ENCODE measurements at places on chromosomes 6 and 20.

- no peak for DNase-seq
These were observed 79.0 kb upstream of the ZNF217 start for GRCh38 chr20:53672484-53673129.

DNA sequence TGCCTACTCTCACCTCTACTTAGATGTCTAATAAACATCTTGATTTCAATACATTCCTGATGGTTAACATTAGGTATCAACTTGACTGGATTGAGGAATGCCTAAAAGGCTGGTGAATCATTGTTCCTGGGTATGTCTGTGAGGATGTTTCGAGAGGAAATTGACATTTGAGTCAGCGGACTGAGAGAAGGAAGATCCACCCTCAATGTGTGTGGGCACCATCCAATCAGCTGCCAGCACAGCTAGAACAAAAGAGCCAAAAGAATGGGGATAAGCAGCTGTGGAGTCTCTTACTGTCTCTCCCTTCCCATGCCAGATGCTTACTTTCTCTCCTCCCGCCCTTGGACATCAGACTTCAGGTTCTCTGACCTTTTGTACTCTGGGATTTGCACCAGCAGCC lies 128.6 kb upstream of the HS3ST5 start:
- no peak for DNase-seq

DNA sequence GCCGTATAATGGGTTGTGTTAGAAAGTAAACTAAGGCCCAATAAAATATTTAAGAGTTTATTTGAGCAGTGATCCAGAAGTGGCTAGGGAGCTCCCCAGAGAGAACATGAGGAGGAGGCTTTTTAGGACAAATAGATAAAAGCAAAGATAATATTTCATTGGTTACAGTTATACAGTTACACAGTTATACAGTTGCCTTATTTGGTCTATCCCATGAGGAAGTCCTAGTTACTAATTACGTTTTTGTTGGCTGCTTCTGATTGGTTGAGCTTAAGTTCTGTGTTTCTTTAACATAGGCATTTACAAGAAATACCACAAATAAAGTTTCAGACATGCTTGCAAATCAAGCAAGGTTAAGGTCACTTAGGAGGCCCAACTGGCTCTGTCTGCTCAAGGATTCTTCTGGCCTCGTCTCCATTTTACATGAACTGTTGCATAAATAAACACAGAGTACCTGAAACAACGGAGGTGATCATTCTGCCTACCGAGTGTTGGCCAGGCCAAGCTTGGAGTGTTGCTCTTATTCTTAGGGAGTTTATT lies 7.0 kb downstream of the UBD start:
- DNase-seq: no peak

- no peak for DNase-seq
These were observed 3.6 kb downstream of the MYCT1 start for GRCh38 chr6:152701081-152701862.

DNA sequence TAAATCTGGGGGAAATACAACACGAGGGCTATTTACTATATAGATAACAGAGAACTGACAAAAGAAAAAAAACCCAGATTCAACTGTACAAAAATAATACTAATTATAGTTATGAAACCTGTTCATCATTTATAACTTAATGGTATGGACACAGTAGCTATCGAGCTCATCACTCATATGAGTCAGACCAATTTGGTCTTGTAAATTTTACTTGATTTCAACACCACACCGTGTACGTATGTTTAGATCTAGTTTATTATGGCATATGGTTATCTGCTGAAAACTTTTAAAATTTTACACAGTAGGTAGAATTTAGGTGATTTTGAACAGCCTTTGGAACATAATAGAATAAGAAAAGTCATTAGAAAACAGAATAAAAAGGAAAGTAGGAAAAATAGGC lies 5.5 kb downstream of the MYLK4 start:
- DNase-seq: no peak

DNA sequence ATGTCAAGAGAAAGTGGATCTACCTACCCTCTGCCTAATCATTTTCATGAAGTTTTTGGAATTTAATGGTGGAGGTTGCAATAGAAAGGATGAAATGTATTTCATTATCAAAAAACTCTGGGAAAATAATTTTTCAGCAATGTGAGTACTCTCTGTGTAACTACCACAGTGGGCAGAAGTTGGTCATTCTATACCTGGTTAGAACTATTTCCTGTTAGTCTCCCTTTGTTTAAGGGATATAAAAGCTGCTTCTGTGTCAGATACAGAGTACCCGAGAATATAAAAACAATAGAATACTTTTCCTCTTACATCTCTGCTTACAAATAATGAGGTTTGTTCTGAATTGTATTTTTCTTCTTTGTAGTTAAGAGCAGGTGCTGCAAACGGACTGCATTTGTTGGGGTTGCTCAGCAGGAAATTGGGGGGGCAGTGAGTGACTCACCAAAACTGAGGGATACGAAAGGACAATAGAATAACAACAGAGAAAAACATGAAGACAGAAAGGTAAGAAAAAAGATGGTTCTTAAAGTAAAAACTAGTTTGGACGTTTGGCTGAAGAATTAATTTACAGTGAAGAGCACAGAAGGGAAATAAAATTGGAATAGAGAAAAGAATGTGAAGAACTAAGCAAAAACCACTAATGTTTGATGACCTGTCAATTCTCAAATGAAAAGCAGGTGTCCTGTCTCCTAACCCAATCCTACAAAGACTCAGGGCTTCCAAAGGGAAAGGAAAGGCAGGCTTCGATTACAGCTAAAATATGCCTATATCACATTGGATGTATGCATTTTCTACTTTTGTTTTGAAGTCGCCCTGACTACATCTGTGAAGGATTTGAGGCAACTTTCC lies 703.1 kb downstream of the RFPL4B start:
- no peak for DNase-seq

GRCh38 chr6:131635384-131636340 lies 1.4 kb upstream of the ENPP3 start:
- no peak for DNase-seq

DNA sequence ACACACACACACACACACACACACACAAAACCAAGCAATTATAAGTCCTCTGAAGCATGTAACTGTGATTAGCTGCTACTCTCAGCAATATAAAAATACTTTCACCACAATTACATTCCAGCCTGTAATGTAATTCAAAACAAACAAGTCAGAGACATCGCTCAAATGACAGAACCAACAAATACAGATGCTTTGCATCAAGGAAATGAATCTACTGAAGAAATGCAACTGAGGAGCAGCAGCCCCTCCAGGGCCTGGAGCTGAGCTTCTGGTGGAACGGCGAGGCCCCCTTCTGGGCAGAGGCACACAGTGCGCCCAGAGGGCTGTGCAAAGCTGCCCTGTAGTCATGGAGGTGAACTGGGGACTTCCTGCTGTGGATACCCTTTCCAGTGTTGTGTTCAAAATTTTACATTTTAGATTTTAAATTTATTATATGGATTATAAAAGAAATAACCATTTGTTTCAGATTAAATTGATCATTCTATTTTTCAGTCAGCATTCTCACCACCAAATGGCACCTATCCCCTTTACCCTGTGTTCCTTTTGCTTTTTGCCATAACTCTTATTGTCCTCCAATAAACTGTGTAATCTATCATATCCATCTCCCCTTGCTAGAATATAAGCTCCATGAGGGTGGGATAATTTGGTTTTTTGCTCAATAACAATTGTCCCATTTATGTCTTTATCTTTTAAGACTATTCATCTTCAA lies 23.2 kb downstream of the ADAT2 start:
- DNase-seq: peak; percentile 75

GRCh38 chr6:33936886-33937285 lies 133.1 kb upstream of the MLN start:
- DNase-seq: no peak

- no peak for DNase-seq
These were observed 78.1 kb downstream of the UNC5CL start for GRCh38 chr6:40960742-40961430.

DNA sequence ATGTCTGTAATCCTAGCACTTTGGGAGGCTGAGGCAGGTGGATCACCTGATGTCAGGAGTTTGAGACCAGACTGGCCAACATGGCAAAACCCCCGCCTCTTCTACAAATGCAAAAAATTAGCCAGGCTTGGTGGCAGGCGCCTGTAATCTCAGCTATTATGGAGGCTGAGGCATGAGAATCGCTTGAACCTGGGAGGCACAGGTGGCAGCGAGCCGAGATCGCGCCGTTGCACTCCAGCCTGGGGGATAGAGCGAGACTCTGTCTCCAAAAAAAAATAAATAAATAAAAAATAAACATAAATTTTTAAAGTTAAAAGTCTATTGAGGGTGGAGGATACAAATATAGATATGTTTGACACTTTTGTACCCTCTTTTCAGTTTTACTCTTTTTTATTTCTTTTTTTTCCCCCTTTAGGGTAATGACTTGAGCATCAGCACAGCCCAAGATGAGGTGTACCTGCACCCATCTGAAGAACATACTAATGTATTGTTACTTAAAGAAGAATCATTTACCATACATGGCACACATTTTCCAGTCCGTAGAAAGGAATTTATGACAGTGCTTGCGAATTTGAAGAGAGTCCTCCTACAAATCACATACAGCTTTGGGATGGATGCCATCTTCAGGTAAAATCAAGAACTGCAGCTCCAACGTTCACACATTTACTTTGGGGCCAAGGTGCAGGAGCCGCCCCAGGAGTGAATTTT lies 368.9 kb downstream of the LAMA2 start:
- DNase-seq: peak; percentile 42

- DNase-seq: no peak
These were observed 119.9 kb upstream of the PRND start for GRCh38 chr20:4601630-4602296.

GRCh38 chr6:38148606-38149005 lies 329.1 kb downstream of the ZFAND3 start:
- no peak for DNase-seq

GRCh38 chr6:124683507-124683906 lies 278.7 kb upstream of the RNF217 start:
- no peak for DNase-seq

DNA sequence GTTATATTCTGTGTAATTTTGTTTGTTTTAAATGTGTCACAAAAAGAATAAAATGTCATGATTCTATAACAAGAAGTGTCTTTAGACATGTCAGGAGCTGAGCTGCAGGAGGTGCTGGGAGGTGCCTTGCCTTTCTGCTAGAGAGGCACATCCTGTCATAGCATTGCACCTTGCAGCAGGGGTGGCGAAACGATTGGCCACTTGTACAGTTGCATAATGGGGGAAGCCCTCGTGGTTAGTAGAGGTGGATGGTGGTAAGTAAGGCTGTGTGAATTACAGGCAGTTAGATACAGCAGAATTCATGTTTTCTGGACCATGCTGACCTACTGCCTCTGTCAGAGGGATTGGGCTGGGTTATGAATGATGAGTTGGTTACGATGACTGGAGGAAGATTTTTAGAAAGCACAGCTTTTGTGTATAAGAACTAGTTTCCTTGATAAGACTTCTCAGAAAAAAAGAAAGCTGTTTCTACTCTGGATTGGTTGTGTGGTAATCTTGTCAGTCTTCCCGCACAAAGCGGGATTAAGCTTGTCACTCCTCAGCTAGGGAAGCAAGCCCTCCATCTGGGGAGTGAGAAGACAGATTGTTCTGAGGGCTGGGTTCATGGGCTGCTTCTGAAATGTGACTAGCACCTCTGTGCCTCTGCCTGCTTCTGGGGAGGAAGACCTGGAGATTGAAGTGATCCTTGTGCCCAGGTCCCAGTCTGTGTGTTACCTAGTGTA lies 74.9 kb downstream of the FOXO3 start:
- no peak for DNase-seq

DNA sequence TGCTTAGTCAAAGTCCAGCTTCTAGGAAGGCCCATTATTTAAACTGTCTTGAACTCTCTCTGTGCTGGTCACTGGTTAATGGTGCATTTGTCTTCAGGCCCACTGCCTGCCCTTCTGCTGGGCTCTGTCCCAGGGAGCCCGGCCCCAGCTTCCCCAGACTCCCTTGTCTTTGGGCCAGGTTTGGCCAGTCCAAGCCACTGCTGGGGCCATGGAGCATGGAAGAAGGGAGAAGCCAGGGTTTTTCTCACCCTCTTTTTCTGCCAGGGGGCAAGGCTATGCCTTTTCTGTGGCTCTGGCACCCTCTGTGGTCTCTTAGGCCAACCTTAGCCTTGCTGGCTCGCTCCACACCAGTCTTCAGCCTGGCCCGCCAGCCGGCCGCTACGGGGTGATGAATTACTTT lies 390.0 kb upstream of the SULF2 start:
- no peak for DNase-seq

GRCh38 chr6:18493382-18493891 lies 106.3 kb downstream of the RNF144B start:
- no peak for DNase-seq

DNA sequence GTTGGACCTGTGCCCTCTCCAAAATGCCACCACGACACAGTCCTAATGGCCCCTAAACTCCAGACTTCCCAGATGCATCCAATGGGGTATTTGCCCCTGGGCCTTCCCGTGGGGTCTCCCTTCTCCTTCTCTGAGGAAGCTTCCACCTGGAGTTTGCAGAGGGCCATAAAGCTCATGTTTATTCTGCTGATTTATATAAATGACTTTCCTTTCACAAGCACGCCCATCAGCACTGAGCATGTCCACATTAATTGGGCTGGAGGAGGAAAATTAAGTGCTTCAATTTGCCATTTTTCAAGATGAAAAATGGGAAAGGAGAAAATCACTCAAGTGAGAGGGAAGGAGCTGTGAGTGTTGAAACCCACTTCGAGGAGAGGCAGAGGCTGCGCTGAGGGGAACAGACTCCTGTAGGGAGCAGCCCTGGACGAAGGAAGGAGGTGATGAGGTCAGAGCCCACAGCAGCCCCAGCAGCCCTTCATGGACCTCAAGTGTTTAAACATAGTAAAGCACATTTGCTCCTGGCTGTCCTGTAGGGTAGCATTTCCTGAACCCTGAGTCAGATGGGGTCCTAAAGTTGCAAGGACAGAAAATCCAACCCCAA lies 434.9 kb upstream of the SULF2 start:
- DNase-seq: no peak

DNA sequence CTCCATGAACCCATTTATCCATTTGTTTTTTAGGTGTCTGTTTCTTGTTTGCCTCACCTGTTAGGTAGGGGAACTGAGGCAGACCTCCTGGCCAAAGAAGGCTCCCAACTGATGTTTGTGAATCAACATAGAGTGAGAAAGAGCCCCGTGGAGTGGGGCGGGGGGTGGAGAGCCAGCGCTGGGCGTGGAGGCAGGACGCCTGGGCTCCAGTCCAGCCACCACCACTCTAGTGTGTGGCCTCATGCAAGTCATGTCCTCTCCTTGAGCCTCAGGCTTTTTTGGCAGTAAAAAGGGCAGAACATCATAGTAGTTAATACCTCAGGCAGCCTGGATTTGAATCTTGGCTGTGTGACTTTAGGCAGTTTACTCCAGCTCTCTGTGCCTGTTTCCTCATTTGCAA lies 42.2 kb upstream of the SCRT2 start:
- DNase-seq: no peak

GRCh38 chr6:1987640-1988039 lies 257.8 kb downstream of the GMDS start:
- no peak for DNase-seq

DNA sequence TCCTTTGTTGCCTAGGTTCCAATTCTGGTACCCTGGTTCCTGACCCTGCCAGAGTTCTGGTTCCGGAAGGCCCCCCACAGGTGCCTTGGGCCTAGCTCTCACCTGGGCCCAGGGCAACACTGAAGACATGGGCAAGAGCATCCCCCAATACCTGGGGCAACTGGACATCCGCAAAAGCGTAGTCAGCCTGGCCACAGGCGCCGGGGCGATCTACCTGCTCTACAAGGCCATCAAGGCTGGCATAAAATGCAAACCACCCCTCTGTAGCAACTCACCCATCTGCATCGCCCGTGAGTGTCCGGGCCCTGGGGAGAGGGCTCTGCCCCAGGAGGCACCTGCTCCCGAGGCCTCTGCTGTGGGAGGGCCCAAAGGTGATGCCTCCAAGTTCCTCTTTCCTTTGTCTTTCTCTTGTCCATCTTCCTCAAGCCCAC lies at the start of gene ARMC12:
Gene ARMC12 (plus strand): TSS at position 51 of the 431 bp plus-strand sequence. CDS start 77 bp downstream, at position 128.
- no peak for DNase-seq

All from progenitor cell of endocrine pancreas (in vitro differentiated cells).